ENCODE measurements at places on chromosomes 4 and X.

DNA sequence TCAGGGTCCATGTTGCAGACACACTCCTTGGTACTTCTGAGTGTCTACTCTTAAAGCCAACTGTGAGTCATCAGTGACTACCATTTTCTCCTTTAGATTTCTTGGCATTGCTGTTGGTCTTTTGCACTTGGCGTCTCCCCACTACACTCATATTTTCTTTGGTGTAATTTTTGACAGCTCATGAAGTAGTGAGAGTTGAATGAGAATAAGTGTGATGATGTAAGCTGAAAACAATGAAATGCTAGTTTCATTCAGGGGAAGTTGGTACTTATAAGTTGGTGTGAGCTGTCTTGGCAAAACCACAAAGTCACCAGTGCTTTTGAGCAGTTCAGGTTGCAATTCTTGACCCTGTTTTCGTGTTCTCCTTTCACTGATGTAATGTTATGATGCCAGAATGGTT, 142.9 kb upstream of the ARX start:
- DNase-seq, result no peak

DNA sequence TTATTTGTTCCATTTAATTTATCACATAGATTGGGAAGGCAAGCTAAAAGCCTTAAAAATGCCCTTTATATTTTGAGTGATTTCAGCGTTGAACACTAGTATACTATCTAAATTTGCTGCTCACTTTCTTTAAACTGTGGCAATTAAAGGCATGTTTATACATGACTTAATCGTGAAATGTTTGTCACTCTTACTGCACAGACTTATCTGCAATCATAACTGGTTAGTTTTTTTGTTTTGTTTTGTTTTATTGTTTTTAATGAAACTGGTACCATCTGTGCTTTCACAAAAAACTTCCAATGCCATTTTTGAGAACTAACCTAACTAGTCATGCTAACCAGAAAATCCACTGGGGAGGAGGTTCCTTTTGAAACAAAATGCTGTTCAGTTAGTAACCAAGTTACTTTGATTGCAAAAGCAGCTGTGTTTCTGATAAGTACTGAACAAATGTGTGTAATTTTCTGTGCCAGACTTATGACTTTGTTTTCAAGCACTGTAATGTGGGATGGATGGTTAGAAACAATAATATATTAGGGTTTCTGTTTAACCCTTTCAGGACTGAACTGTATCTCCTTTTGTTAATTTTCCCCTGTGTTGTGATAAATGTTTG, 56.1 kb downstream of the CCKAR start:
- no peak for DNase-seq

- no peak for DNase-seq
Measured at GRCh38 chrX:38798956-38799355, 2.3 kb upstream of the MID1IP1 start.

GRCh38 chrX:85516131-85516530, 136.7 kb upstream of the POF1B start:
- no peak for DNase-seq

DNA sequence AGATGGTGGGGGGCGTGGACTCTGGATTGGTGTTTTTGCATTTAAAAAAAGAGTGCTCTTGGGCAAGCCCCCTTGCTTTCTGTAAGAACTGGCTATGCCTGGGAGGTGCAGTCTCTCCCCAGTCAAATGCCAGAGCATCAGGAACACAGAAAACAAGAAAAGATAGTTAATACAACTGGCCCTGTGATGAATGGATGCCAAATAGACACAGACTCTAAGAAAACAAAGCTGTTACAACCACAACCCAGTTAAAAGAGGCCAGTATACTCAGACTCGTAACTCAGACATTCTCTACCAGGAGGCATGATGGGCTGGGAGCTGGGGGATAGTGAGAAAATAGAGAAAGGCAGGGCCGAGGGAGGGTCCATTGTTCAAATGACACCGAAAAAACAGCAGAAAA, 32.5 kb upstream of the C1QTNF7 start:
- no peak for DNase-seq
